Fibroblast of villous mesenchyme (primary cell): ENCODE measurements at places on chromosomes 2 and 18. TPM values are rescaled to one million over a fixed set of nuclear protein-coding genes. Genes with fewer than 3 reads are reported as not detected.

Gene SCN2A
- 2.3 and 11.7 TPM in 2 replicates for total RNA-seq

GRCh38 chr18:9289698-9290097 is 44.9 kb upstream of the TWSG1 start:
- no peak for DNase-seq

- no peak for DNase-seq
These were observed 168.2 kb downstream of the ICOS start for GRCh38 chr2:204104811-204105210.

GRCh38 chr18:58152891-58153290 is 108.9 kb downstream of the NEDD4L start:
- no peak for DNase-seq

Gene FZD7
- total RNA-seq: 14.7 and 43.8 TPM in 2 replicates

Gene RRM2
- 45.8 and 58.6 TPM in 2 replicates for total RNA-seq

DNA sequence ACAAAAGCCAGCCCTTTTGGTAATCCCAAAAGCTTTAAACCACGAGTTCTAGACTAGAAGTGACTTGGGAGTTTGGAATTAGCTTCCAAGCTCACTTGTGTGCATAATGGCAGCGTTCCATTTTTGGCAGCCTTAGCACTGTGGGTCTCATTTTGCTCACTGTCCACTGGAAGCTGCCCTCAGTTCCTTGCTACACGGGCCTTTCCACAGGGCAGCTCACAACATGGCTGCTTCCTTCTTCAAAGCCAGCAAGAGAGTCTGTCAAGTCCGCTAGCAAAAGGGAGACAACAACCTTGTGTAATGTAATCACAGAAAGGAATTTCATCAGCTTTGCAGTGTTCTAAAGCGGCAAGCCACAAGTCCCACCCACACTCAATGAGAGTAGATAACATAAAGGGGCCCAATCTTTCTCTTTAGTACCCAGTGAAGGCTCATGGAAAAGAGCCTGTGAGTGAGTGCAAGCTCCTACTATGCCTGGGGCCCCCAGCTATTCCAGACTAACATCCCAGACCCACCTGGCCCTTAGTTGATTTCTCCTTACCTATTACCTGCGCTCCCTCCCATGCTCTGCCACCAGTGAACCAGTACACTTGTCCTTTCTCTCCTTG is 239.7 kb upstream of the FBXO11 start:
- DNase-seq: peak; percentile 80

DNA sequence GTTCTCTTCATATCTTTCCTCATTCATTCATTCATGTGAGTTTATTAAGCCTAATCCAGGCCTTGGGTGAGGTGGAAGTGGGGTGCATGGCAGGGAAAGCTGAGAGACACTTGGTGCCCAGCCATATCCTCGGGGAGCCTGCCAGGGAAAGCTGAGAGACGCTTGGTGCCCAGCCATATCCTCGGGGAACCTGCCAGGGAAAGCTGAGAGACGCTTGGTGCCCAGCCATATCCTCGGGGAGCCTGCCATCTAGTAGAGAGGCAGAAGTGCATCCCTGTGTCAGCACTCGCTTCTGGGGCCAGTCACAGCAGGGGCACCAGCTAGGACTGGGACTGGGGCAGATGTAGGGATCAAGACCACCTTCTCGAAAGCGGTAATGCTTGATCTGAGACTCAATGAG is 39.4 kb downstream of the DDX18 start:
- DNase-seq: no peak
